ENCODE measurements at places on chromosomes 6 and 20.

DNA sequence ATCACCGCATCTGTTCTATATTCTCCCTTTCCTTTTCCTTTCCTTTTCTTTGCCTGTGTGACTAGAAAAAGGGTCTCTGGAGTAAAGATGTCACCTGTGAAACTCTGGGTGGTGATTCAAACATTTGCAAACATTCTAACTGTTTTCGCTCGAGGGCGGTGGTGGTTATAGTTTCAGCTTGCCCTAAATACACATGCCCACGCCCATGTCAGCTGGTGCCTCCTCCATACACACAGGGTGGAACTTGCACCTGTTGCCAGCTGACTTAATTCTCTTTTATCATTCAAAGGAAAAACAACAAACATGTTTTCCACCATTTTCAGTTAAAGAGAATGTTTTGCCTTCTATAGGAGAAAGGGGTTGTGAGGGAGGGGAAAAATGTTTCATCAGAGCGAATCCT, 381.9 kb upstream of the ARID1B start:
- DNase-seq = no peak

- no peak for DNase-seq
Observed at GRCh38 chr6:2916158-2916925, 13.2 kb upstream of the SERPINB9 start.

DNA sequence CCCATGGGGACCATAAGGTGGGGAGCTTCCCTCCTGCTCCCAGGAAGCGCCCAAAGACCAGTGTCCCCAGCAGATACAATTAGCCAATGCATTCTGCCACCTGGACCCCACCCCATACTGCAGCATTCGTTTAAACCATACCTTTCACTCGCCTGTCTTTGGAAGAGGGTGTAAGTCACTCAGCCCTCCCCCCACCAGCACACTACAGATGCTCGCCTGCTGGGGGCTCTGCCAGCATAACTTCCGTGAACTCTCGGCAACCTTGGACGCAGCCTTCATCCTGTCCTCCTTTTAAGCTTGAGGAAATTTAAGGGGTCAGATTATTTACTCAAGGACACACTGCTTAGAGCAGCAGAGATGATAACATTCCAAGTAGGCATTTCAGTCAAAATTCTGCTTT, 94.4 kb upstream of the NAA20 start:
- peak; percentile 33 for DNase-seq

GRCh38 chr20:44805335-44805978, 4.9 kb downstream of the RIMS4 start:
- no peak for DNase-seq

DNA sequence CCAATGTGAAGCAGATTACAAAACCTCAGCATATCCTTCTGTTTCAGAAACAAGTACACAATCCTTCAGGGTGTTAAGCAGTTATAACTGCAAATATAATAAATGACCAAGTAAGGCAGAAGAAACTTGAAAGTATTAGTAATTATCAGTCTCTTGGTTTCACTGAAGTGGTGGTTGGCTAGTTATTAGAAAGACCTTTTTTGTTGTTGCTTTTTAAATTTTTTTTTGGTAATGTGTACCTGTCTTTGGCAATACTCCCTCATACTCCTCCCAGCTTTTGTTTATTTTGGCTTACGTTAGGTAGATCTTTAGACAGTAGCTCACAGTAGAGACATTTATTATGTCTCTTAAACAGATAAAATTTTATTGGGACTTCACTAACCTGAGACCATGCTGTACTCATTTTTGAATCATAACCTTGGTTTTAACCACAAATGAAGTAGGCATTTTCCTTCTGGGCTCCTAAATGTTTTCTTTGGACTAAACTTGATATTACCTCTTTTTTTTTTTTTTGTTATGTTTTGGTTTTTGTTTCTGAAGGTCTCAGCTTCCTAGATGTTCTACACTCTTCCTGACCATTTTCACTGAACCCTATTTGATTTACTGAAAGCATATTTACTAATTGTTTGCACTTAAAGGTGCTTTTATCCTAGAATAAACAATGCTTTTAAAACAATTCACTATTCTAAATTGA, 6.4 kb downstream of the CD2AP start:
- DNase-seq = no peak

DNA sequence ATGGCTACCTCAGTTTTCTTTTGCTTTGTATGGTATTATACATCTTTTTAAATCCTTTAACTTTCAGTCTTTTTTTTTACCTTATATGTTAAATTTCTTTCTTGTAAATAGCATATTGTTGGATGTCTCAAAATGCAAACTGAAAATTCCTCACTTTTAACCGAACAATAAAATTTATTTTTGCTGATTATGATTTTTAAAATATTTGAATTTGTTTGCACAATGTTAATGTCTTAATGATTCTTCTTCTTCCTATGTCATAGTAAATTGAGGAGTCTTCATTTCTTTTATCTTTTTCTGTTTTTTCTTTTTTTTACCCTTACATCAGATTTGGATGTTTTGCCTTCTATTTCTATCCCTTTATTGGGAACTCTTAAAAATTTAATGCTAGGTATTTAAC, 574.2 kb upstream of the CDH4 start:
- no peak for DNase-seq

DNA sequence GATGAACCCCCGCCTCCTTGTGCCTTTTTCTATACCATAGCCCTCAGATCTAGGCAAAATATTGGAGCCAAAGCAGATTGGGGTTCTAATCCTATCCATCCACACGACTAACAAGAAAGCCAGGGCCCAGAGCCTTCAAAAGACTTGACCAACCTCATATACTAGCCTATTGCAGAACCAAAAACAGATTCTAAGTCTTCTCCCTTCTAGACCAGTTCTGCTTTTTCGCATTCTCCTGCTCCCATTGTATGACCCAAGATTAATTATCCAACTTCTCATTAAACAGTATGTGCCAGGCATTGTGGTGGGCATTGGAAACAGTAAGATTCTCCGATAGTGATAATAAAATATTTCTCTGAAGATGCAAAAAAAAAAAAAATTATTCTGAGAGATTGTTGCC, 113.7 kb upstream of the JARID2 start:
- no peak for DNase-seq

DNA sequence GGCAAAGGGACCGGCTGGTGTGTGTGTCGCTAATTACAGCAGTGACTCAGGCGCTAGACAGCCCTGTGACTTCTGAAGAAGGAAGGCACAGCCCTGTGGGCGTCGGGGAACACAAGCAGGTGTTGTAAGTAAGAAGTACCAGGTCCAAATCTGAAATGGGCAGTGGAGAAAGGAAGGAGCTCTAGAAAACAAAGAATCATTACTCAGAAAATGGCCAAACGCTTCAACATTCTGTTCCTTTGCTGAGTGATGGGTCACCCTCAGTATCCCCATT, 106.8 kb downstream of the PXDC1 start:
- no peak for DNase-seq

DNA sequence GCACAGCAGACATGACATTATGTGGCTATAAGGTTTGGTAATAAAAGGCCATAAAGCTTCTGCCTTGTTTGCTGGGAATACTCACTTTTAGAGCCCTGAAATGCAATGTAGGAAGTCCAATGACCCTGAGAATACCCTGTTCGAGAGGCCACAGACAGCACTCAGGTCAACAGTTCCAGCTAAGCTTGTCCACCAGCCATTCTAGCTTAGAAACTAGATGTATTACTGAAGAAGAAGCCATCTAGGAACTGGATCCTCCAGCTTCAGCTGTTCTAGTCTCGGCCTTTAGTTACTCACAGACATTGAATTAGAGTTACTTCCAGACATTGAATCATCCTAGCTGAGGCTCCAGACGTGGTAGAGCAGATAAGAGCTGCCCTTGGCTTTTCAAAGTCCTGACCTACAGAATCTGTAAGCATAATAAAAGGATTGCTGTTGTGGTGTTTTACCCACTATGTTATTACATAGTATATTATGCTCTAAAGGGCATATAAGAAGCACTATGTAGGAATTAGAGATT, 84.9 kb downstream of the MMS22L start:
- DNase-seq = no peak

GRCh38 chr6:108117427-108118358, 43.2 kb upstream of the OSTM1 start:
- DNase-seq = no peak

DNA sequence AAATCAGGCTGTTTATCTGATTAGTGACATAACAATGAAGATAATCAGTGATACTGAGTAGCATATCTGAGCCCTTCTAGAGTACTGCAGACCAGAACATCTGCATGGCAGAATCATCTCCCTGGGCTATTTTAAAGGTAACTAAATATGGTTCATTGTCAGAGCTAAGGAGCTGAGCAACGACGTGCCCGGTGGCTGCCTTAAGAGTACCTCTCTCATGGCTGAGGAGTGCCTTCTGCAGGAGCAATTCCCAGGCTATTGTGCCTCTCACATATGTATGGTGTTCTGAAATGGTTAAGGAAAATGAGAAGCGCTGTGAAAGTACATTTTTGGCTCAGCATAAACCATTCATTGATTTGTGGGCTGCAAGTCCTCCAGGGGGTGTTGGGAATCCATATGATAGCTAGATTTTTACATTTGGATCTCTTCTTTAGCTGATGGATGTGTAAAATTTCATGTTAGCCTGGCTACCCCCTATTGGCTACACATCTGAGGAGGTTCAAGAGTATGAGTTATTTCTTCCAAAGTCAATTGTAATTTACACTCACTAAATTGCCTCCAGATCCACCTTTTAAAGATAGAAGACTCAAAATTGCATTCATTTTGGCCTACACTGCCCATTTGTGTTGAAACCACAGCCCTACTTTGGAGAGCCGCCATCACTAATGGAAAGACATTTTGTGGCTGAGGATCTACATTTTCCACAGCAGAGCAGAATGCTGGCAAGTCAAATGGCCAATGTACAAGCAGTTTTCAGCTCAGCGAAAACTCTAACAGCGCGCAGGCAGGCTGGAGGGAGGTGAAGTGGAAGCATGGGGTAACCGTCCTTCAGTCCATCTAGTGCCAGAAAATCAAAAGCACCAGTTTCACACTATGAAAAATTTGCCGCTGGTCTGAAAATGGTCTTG, 198.0 kb downstream of the SIM1 start:
- no peak for DNase-seq

GRCh38 chr6:82963191-82963925, 102.3 kb downstream of the UBE3D start:
- no peak for DNase-seq

DNA sequence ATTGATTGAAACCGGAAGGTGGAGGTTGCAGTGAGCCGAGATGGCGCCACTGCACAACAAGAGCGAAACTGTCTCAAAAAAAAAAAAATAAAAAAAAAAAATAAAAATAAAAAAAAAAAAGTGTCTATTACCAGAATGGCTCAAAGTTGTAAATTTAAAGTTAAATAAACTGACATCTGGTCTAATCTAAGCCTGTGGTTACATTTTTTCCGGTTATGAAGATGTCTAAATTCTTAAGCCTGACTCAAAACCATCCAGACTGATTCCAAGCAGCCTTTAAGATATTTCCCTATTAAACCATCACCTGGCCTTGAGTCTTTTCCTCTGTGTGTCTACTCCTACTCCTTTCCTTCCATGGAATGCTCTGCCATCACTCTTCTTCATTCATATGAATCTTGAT, 371.7 kb upstream of the RUNX2 start:
- no peak for DNase-seq

GRCh38 chr6:11662323-11662722, 116.3 kb downstream of the ADTRP start:
- no peak for DNase-seq

- DNase-seq = no peak
Observed at GRCh38 chr6:44662461-44663121, 275.1 kb downstream of the CDC5L start.

GRCh38 chr6:106098383-106099234, 12.5 kb downstream of the PRDM1 start:
- DNase-seq = peak; percentile 33

DNA sequence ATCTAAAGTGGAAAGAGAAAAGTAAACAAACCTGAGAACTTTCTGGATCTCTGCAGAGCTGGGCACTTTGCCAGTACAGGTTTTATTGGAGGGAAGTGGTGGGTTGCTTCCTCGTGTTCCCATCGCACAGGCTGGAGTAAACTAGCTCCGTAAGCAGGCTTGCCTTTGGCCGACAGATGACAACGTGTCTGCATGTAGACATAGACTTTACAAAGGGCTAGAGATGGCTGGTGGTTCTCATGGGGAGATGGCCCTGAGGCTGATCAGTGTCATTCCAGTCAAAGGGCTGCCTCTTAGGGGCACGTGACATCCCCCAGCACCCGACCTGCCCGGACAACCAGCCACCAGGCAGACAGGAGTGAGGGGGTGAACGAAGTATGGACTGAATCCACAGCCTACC, 98.8 kb downstream of the YTHDF1 start:
- no peak for DNase-seq

GRCh38 chr20:46670585-46671584, 18.4 kb downstream of the TP53RK start:
- DNase-seq = no peak

DNA sequence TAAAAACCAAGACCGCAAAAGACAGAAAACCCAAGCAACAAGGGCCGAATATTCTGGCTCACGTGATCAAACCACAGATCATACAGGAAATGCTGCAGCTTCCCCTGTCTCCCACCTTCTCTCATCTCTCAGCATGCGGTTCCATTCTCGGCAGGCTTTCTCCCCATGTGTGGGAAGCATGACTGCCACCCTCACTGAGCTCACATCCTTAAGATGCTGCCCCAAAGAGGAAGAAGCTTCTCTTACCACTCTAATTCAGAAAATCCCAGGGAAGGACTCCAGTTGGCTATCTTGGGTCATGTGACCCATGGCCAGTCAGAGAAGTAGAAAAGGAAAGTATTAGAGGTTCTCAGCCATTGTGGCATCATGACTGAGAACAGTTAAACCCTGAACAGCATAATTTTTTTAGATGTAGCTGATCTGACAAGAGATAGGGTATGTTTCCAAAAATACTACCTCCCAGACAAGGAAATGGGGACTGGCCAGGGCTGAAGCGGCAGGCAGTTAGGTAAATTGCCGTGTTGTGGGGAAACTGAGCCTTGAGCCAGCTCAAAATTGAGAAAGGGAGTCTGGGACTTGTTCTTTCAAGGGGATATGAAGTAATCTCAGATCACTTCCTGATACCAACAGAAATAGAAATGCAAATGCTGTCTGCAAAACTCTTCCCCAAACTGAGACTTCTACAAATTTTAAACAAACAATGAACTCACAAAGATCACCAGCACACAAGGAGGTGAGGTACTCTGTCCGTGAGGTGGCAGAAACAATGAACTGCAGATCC, 37.1 kb upstream of the GRM4 start:
- no peak for DNase-seq
